ENCODE measurements at places on chromosomes 1 and 21.

DNA sequence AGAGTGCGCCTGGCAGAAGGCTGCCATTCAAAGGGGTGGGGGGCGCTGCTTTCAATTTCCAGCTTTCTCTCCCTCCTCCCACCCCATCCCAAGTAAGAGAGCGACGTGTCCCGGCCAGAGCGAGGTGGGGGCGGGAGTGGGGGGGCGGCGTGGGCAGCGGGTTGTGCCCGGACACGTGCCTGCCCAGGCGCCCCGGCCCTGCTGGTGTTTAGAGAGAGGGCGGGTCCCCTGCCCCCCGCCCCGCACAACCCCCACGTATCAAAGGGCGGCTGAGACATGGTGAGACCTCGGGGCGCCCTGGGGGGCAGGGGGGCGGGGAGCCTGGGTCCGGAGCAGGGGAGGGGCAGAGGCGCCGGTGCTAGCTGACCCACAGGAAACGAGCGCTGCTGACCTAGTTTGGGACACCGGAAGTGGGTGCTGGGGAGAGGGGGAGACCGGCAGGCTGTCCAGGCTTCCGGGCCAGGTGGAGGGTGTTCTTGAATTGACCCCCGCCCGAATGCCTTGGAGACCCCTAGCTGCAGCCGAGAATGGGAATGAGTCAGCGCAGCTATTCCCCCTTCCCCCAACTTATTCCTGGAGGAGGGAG lies 1.3 kb downstream of the ZBTB7B start:
- peak; percentile 48 for DNase-seq

- DNase-seq: no peak
Measured at GRCh38 chr1:198560161-198560560, 19.7 kb upstream of the ATP6V1G3 start.

DNA sequence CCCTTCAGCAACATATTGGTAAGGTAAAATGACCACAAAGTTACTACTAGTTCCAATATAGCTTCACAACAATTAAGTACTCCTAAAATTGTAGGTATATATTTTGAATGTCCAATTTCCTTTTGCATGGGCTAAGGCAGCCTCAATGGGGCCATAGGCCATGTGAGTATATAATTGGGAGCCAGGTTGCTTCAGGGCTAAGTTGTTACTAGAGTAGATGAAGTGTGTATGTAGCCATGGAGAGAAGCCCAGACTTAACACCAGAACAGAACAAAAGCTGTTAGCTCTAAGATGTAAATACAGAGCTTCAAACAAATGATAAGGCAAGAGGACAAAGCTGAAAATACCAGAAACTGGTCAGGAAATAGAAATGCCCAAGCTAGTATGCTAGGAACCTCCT lies 16.2 kb downstream of the ITGB3BP start:
- no peak for DNase-seq

- no peak for DNase-seq
Measured at GRCh38 chr1:185856482-185856881, 122.3 kb downstream of the HMCN1 start.

- DNase-seq: no peak
Measured at GRCh38 chr1:219092206-219092605, 81.5 kb upstream of the LYPLAL1 start.

DNA sequence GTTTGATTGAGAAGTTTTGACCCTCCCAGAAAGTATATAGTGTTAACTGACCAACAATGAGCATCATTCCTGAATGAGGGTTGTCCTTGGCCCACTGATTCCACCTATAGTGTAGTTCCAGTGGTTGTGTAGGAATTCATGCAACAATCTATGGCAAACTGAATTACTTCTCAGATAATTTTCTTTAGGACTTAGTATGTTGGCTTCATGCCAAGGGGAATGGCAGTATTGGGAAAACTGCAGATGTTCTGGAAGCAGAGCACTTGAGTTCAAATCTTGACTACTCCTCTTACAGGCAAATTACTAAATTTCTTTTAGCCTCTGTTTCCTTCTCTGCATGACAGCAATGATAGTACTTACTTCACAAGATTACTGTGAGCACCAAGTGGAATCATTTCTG lies 65.8 kb downstream of the LRIG2 start:
- DNase-seq: no peak

GRCh38 chr1:5757187-5757805 lies 234.9 kb downstream of the NPHP4 start:
- DNase-seq: no peak

GRCh38 chr1:220887202-220887519 lies 7.9 kb downstream of the HLX start:
- no peak for DNase-seq

DNA sequence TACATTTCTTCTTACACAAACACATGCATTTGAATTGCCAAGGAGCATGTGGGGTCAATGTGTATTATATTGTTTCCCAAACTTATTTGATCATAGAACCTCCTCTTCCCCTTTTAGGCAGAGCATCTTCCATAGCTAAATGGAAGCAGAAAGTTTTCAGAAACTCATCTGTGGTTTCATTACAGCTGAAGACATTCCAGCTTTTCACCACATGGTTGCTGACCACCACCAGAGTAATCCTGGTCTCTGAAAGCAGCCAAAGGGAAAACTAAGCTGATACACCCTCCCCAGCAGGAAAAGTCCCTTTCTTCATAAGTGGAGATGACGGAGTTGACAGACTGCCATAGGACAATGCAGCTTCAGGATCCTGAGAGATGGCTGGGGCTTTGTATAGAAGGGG lies 30.2 kb upstream of the OTUD3 start:
- no peak for DNase-seq

- no peak for DNase-seq
Measured at GRCh38 chr1:224289396-224289795, 40.6 kb downstream of the NVL start.

Data from NCI-H526 (cell line).